ENCODE measurements at places on chromosomes 6 and 20.

GRCh38 chr6:135383301-135383700 is 114.2 kb downstream of the AHI1 start:
- DNase-seq: no peak

- DNase-seq: no peak
These were observed 72.9 kb upstream of the AGPAT4 start for GRCh38 chr6:161346717-161347116.

DNA sequence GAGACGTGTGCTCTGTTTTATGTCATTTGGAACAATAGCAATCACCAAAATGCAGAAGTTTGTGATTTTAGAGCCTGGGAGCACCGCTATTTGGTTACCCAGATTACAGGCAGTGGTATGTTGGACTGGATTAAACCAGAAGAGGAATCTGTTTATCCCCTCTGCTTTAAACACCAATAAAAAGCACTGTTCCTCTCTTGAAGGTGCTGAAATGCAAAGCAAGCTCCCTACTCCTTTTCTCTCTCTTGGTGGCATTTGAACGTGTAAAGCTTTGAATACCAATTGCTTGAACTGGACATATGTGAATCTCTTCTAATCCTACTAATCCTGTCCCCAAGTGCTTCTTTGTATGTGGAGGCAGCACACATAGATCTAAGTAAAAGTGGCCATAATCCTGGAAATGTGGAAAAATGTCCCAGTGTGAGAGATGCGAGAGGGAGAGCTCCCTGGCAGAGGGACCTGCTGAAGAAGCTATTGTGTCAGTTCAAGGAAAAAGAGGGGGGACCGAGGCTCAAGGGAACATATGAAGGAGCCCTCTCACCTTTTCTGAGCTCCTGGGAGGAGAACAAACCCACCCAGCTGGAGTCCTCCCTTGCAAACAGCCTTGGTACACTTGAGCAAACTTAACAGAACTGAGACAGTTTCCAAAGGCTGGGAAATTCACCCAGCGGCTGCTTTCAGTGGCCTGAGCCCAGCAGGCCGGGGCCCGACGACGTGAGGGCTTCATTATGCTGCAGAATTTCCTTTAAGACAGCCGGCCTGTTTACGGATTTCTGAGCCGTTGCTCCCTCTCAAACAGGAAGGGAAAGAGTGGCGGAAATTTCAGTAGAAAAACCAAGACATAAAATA is 18.8 kb upstream of the OLIG3 start:
- no peak for DNase-seq

DNA sequence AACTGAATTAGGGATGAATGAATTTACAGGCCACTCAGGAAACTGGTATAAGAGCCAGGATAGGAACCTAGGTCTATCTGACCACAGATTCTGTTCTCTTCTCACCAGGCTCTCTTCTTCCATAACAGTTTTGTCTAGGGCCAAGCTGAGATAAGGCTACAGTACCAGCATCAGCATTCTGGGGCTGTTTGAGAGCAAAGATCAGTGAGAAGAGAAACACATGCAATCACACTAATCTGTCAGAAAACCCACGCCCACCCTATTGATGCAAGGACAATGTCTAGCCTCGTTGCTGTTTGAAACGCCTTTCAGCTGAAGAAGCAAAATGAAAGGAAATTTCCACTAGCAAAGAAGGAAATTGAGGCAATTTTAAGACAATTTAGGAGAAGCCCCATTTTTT is 137.7 kb downstream of the LCA5 start:
- no peak for DNase-seq

GRCh38 chr6:5730585-5731263 is 276.0 kb downstream of the NRN1 start:
- no peak for DNase-seq

DNA sequence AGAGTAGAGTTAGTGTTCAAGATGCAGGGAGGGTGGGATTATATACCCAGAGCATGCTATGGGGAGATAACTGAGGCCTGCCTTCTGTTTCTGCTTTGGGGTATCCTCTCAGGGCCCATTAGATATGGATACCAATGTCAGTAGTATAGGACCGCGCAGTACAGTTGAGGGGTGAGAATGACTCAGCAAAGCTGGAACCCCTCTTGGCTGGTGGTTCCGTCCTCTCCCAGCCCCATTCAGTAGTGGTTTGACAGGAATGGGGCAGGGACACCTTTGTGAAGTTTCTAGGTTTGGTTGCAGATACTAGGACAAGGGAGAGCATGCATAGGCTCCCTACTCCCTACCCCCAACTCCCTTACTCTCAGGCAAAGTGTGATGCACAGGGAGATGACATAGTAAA is 47.8 kb downstream of the EIF2S2 start:
- DNase-seq: no peak

DNA sequence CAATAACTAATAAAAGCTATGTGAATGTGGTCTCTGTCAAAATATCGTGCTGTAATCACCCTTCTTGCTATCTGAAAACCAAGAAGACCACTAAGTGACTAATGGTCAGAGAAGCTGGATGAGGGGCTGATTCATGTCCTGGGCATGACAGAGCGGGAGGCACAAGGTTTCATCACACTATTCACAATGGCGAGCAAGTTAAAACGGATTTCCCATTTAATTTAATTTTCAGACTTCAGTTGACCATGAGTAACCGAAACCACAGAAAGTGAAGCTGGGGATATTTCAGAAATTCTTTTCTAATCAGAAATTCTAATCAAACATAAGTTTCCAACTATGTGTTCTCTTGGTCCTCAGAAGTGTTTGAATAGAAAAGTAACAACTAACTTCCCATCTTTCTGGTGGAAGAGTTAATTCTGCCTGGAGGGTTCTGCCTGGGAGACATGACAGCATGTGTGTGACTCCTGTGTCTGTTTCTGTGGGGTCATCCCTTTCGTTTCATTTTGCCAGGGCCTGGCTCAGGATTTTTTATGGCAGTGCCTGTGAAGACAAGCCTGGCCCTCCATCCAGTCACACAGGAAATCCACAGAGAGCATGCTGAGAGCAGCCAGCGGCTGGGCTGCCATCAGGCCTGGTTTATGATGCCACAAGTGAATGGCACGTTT is 98.9 kb downstream of the FAM120B start:
- no peak for DNase-seq

GRCh38 chr6:4932228-4932903 is 71.5 kb downstream of the RPP40 start:
- DNase-seq: no peak

GRCh38 chr6:8030920-8031319 is 33.3 kb downstream of the BLOC1S5 start:
- DNase-seq: no peak

GRCh38 chr6:134034961-134035822 is 17.2 kb downstream of the SLC2A12 start:
- DNase-seq: no peak

DNA sequence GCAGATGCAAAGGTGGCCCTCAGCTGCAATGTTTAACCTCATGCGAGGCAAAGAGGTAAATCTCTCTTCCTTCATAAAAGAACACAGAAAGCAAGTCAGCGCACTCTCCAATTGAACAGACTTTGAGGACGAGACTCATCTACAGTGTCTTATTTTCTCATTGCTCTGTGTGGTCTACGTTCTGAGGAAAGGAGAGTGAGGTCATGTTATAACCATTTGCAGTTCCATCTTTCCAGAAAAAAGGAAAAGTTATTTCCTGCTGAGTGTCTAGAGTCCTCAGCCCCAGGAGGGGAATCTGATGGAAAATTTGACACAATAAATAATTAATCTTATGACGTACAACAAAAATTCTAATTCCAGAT is 35.6 kb upstream of the THBS2 start:
- no peak for DNase-seq

- DNase-seq: no peak
These were observed 30.4 kb downstream of the CD40 start for GRCh38 chr20:46148313-46149208.

- DNase-seq: no peak
These were observed 26.6 kb downstream of the PREX1 start for GRCh38 chr20:48801197-48801596.

- DNase-seq: no peak
These were observed 20.4 kb downstream of the AFDN start for GRCh38 chr6:167846997-167847606.

DNA sequence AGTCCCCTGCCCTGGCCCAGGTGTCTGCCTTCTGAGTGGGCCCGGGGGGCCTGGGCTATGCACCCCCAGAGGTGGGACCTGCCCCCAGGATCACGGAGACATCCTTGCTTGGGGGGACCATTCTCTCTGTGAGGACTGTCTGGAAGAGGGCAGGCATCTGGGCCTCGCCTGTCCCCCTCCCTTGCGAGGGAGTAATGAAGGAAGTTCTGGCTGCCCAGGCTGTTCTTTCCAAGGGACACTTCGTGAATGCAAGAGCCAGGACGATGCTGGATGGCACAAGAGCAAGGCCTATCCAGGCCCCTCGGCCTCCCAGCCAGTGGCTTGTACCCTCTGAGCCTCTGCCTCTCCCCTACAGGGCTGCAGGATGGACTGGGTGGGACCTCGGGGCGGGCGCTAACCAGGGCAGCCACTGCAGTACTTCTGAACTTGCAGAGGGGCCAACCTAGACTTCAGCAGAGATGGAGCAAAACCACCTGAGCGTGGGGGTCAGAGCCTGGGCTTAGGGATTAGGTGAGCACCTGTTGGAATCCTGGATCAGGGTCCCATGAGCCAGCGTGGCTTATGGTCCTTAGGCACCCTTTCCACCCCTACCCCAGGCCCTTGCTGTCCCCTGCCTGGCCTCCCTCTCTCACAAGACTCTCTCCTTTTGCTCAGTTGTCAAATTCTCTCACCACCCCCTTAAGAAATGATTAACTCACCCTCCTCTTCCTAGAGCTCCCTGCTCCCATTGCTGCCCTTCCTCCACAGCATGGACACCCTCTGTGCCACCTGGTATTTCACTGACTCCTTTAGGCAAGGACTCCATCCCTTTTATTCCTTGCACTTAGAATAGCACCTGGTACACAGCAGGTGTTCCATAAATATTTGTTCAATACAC is 53.2 kb downstream of the CTCFL start:
- DNase-seq: no peak

DNA sequence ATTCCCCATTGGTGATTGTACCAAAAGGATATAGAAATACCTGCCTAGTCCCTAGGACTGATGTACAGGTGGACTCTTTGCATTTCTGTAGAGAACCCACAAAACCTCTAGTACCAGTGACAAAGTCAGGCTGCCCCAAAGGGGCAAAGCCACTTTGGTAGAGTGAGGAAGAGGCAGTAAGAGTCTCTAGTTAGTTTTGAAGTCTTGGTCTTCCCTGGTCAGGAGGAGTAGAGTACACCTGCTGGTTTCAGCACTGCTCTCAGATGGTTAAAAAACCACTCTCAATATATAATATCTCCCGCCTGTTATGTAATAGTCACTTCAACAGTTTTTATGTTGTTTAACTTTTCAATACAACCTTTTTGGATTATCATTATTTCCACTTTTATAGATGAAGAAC is 344.9 kb downstream of the CDKAL1 start:
- DNase-seq: no peak

DNA sequence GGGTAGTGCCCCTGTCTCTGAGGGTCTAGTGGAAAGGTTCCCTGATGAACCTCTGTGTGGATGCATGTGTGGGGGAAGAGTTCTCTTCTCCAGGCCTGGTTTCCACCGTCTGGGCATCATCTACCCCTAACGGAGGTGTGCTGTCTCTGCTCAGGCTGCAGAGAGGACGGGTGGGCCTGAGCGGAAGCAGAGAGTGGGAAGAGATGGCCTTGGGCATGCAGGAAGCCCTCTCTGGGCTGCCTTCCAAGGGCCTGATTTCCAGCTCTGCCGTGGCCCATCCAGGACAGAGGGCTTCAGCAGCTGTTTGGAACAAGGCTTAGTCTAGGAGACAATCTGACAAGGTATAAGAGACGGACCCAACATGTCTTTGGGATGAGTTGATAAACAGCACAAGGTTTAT is 220.1 kb upstream of the DTNBP1 start:
- DNase-seq: no peak

DNA sequence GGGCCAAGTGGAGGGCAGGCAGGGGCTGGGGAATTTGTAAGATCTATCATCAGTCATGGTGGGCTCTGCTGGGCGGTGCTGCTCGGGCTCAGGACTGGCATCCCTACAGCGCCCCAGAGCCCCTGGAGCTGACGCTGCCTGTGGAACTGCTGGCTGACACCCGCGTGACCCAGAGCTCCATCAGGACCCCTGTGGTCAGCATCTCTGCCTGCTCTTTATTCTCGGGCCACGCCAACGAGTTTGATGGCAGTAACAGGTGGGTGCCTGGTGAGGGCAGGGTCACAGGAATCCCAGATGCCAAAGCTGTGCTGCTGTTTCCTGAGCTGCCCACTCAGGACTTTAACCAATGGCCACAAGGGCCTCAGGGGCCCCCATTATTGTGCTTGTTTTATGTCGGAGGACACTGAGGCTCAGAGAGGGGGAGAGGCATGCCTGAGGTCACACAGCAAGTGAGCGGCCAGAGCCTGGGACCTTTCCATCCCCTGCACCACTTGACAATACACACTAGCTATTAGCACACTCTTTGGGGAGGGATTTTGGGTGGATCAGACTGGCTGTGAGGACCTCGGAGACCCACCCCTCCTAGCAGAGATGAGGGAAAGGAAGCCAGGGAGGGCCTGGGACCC is 6.3 kb downstream of the BPIFB2 start:
- no peak for DNase-seq

- no peak for DNase-seq
These were observed 54.3 kb upstream of the GMPR start for GRCh38 chr6:16184129-16184528.

- no peak for DNase-seq
These were observed 170.2 kb upstream of the MLN start for GRCh38 chr6:33974030-33974429.

DNA sequence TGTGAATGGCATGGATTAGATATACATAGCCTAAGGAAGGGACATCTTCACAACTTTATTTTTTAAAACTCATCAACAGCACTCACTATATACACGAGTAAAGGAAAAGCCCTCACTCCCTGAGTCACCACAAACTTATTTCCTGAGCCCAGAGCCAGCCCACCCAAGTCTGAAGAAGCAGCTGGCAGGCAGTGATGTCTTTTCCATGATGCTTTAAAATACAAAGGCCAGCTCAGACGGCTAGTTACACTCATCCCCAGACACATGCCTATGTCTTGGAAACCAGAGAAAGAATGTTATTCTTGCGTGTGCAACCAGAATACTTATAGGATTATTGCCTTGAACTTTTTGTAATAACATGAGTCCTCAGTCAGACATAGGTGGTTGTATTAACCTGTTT is 114.4 kb downstream of the ADGRG6 start:
- no peak for DNase-seq

DNA sequence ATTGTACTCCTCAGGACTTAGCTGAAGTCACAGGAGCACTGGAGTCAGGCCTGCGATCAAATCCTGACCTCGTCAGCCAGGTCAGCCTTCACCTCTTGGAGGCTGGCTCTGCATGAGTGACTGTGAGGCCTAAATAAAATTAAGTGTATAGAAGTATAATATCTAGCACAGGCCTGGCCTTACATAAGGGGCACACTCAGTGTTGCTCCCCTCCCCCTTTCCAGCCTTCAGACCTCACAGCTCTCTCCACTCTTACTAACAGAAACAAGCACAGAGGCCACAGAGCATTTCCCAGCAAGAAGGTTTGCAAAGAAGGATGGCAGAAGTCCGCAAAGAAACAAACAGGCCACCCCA is 84.8 kb downstream of the TRERF1 start:
- no peak for DNase-seq

Measured in NCI-H1417 treated with DMSO at 0.1 percent for 48 hours (cell line).